ENCODE measurements at places on chromosomes 6 and 20.

- no peak for DNase-seq
Measured at GRCh38 chr6:161353208-161353613, 79.3 kb upstream of the AGPAT4 start.

GRCh38 chr20:25116739-25117458 lies 35.0 kb upstream of the VSX1 start:
- no peak for DNase-seq

- DNase-seq: no peak
Measured at GRCh38 chr6:38676236-38676973, 26.5 kb downstream of the GLO1 start.

DNA sequence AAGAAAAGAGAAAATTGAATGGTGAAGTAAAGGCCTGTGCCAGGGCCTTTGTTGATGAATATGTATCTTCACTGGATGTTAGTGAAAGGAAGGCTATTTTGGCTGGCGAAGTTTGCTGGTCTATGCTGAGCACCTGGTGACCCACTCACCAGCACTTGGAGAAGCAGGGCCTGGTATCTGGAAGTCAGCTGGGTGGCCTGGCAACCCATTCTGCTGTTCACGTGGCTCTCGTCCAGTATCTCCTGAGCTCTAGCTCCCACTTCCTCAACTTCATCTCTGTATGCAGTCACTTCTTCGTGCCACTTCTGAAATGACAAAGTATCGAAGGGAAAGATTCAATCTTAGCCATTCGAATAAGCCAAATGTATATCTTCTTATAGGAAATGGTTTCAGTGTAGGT lies 283.7 kb downstream of the SYNE1 start:
- DNase-seq: no peak

DNA sequence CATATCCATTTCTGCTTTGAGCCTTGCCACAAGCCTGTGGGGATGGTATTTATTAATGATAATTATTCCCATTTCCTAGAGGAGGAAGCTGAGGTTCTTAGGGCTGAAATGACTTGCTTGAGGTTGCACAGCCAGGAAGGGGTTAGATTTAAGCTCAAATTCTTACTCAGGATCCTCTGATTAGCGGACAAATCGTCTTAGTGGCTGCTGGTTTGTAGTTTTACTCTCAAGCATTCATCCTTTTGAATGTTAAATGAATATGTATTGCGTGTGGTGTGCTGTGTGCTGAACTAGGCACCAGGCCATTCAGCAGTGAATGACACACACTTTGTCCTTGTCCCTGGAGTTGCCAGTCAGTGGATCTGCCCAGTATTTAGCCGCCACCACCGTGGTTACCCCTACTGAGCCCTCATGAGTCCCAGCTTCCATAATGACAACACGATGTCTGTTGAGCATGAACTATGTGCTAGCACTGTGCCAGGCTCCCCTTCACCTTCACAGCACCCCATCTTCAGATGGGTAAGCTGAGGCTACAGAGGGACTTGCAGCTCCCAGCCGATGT lies 10.0 kb downstream of the PACSIN1 start:
- DNase-seq: no peak

DNA sequence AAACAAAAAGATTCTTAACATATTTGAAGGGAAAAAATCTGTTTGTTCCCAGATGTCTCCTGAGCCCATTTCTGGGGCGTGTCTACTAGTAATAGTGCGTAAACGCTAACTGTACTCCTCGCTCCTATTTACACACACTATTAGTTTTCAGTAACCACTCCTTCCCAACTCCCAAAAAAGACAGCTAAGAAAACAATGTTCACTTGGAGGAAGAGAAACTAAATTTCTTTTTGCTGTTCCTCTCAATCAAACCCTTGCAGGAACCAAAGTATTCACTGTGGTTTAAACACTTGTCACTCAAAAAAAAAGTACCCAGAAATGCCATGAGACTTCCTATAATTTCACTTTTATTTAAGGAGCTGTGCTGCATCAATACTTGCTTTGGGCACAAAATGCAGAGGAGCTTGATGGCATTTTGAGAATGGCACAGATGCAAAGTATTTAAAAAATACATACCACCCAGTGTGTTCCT lies 118.2 kb downstream of the BACH2 start:
- no peak for DNase-seq

GRCh38 chr20:33951171-33951570 lies 42.5 kb upstream of the RALY start:
- DNase-seq: no peak

GRCh38 chr20:58891086-58891717 lies 38.7 kb downstream of the GNAS start:
- DNase-seq: peak; percentile 68

GRCh38 chr6:43276577-43277305 lies 21.3 kb upstream of the SLC22A7 start:
- no peak for DNase-seq

GRCh38 chr6:169639653-169640278 lies 62.1 kb downstream of the WDR27 start:
- no peak for DNase-seq

DNA sequence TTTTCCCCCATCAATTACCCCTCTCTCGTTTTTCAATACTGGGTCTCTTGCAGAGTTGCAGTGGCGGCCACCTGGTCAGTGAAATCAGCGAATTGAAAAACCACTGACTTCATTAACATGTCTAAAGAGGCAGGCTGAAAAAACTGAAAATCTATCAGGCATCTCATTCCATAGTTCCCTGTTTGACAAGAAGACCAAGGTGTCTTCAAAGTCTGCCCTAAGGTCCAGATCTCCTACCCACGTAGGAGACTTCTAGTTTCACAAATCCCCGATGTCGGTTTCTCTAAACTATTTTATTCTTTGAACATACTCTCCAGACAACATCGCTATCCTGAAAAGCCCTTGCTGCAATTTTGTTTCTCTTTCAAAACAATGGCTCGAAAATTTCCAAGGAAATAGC lies 796 bp upstream of the TUBB start:
- peak; percentile 4 for DNase-seq

DNA sequence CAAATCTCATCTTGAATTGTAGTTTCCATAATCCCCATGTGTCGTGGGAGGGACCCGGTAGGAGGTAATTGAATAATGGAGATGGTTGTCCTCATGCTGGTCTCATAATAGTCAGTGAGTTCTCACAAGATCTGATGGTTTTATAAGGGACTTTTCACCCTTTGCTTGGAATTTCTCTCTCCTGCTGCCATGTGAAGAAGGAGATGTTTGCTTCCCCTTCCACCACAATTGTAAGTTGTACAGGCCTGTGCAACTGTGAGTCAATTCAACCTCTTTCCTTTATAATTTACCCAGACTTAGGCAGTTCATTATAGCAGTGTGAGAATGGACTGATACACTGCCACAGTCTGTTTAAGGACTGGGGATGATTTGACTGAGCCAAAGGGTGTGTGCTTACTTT lies 44.7 kb downstream of the NKAIN2 start:
- no peak for DNase-seq

- DNase-seq: no peak
Measured at GRCh38 chr6:113488061-113488460, 369.1 kb upstream of the MARCKS start.

DNA sequence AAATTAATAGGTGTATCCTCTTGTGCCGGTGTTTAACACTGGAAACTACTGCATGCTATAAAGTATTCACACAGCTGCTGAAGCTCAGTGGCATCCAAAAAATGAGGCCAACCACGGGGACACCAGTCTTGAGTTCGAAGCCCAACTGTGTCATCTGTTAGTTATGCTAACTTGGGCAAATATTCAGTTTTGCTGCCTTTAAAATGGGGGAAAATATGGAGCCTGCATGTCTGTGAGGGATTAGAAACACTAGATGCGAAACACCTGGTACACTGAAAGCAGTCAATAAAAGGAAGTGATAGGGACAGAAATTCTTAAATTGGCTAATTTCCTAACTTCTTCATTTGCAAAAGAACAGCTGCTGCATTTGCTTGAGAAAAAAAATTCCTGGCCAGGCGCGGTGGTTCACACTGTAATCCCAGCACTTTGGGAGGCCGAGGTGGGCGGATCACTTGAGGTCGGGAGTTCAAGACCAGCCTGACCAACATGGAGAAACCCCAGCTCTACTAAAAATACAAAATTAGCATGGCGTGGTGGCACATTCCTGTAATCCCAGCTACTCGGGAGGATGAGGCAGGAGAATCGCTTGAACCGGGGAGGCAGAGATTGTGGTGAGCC lies 36.6 kb upstream of the MLIP start:
- no peak for DNase-seq

DNA sequence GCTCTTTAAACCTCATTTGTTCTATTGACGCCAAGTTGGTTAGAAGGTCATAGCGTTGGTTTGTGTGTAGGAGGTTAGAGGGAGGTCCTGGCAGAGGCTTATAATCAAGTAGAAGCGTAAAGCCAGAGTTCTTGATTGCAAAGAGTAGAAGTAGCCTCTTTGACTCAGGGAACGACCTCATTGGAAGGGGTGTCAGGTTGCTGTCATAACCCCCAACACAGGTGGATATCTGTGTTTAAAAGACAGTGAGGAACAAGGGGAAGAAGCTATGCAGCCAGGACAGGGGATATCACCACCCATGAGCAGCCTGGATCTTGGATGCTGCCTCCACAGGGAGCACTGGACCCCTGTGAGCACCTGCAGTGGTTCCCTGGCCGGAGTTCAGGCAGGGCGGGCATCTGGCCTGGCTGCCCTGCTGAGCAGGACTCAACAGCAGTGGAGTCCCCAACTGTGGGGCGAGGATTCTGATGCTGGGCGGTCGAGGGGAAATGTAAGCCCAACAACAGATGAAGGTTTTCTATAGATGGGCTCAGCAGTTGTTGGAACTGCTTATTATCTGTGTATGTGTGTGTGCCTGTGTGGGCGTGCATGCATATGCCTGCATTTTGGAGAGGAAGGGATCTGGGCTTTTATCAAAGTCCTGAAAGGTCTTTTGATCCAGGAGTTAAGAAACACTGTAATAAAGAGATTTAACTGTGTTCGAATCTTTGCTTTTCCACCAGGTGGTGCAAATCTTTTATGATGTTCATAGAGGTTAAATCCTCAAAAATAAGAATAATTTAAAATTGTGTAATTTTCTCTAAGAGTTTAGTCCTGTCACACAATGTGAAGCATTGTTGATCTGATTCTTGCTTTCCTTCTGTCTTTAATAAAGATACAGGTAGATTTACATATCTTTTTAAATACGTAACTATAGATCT lies 27.7 kb downstream of the HIVEP1 start:
- DNase-seq: no peak

- no peak for DNase-seq
Measured at GRCh38 chr6:7169296-7169721, 61.5 kb downstream of the RREB1 start.

GRCh38 chr6:105511639-105512038 lies 108.8 kb upstream of the PREP start:
- DNase-seq: no peak

GRCh38 chr6:72417759-72418158 lies 204.1 kb upstream of the KCNQ5 start:
- DNase-seq: no peak

DNA sequence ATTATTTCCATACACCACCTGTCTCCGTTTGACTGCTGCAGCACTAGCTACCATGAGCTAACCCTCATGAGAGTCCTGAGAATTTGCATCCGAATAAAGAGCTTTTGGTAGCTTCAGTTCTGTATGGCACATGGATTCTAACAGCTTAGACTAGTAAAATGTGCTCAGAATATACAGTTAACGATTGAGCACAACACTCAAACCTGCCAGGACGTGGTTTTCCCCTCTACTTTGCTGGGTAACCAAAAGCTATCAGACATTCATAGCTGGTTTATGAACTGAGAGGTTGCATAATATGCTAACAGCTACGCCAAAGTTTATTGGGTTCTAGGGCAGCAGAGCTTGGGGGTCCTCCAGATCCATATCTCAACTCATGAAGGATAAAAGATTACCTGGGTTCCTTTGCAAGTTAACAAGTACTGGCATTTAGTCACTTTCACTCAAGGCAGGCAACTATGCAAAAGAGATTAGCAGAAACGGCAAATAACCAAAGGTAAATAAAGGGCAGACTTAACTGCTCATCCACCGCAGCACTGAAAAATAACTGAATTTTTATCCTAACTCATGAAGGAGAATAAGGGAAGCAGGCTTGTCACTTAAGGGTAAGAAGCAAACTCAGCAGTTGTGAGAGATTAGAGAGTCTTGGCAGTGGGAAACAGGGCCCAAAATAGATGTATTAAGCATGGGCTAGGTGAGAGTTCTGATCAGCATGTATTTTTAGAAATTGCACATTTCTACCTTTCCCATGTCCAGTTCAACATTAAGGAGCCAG lies 29.4 kb downstream of the NUDT3 start:
- DNase-seq: no peak

DNA sequence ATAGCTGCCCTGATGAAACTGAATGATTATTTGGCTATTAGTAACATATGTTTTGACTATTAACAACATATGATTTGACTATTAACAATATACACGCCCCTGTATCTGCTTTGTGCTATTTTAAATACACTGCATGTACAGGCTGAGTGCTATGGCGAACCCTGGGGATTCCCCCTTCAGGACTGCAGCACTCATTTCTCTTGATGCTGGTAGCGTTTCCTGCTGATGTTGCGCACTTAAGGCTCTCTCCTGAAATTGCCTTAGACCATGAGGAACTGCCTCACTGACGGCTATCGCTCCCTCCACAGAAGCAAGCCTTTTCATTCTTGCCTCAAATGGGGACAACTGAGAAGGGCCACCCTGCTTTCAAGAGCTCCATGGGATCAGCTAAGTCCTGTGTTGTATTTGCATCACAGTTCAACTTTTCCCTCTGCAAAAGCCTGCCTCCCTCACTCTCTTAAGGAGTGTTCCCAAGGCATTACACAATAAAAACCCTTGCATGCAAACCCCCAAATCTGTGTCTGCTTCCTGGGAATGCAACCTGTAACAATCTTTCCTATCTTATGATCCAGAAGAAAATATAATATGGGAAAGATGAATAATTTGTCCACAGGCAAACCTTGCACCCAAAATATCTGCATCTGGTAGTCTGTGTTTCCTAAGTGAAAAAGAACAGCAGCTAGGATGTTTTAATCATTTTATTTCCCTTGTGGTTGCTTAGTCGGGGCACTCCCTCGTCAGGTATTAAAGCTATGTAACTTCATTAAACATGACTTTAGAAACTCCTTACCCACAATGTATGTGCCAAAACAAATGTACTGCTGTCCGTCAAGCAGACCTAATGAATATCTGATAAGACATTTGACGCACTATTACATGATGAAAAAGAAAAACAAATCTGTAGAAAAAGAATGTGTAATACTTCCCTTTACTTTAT lies 456.4 kb downstream of the COL12A1 start:
- no peak for DNase-seq

- peak; percentile 16 for DNase-seq
Measured at GRCh38 chr6:52390361-52390727, 28.4 kb downstream of the PAQR8 start.

DNA sequence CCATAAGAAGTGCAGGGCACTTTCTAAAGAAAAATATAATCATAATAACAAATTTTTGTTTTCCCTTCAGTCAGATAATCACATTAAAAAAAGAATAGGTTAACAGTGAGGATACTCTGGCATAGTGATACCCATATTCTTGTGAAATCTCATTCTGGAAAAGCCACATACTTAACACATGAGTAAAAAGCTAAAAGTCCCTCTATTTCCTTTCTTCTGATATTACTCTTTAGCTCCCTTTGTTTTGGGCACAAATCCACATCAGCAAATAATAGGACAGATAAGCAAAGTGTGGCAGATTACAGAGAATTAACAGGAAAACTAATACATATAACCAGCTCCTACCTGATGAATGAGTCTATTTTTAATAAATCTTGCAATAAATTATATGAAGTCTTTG lies 15.8 kb downstream of the SHPRH start:
- DNase-seq: no peak
